NCI-H146 (cell line): ENCODE measurements at places on chromosomes 16 and 17.
A peak's percentile ranks its signal among the peaks of the same experiment; 100 is the strongest.

- DNase-seq, result no peak
These were observed 15.7 kb downstream of the ENDOV start for GRCh38 chr17:80430446-80431245.

GRCh38 chr16:282491-282890 lies 473 bp upstream of the PDIA2 start:
- no peak for DNase-seq

DNA sequence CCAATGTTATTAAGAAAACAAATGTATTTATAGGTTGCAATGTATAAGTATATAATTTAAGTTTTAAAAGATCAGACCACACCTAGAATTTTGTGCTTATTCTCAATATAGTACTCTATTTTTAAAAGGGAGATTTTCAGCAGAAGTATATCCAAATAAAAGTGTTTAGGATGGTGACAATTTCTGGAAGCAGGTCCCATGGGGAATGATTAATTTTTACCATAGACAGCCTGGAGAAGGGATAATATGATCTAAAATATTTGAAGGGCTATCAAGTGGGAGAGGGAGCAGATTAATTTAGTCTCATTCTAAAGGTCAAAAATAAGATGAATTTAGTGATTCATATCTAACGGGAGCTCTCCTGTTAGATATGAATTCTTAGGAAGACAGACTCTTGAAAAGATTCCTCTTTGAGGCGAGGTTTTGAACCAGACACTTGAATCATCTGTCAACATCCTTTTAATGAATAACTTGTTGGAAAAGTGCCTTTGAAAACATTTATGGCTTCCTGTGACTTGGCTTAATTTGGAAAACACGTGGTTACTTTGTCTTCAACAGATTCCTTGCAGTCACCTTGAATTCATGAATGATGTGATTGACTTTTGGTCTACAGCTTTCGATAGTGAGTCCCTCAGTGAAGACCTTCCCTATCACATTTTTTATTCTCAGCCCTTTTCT lies 29.3 kb upstream of the SMIM36 start:
- DNase-seq, result no peak

DNA sequence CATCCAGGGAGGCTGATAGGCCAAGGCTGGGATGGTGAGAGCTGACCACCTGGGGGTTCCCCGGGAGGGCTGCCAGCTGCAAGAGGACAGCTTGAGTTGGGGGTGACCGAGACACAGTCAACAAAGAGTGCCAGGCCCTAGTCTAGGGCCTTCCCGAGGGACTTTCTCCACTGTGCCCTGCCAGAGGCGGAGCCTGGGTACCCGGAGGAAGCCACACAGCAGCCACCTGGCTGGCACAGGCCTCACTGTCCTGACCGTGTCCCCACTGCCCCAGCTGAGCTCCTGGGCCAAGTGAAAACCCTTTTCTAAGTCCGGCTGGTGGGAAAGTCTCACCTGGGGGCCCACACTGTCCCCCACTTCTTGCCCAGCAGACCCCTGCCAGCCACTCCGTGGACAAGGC lies 71.9 kb upstream of the GSE1 start:
- no peak for DNase-seq

- no peak for DNase-seq
These were observed 21.5 kb upstream of the OSGIN1 start for GRCh38 chr16:83931556-83931955.

GRCh38 chr17:57823469-57824401 lies 26.1 kb downstream of the MRPS23 start:
- DNase-seq, result peak; percentile 82

DNA sequence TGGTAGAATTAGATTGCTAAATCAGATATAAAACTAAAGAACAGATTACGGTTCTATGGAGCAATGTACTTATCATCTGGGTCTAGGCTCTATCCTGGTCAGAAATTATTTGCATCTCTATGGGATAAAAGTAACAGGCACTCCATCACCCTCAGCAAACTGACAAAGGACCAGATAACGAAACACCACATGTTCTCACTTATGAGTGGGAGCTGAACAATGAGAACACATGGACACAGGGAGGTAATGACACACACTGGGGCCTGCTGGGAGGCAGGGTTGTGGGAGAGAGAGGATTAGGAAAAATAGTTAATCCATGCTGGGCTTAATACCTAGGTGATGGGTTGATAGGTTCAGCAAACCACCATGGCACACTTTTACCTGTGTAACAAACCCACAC lies 61.9 kb downstream of the MPHOSPH6 start:
- no peak for DNase-seq

GRCh38 chr17:27496005-27496404 lies 39.8 kb downstream of the KSR1 start:
- DNase-seq, result peak; percentile 16

DNA sequence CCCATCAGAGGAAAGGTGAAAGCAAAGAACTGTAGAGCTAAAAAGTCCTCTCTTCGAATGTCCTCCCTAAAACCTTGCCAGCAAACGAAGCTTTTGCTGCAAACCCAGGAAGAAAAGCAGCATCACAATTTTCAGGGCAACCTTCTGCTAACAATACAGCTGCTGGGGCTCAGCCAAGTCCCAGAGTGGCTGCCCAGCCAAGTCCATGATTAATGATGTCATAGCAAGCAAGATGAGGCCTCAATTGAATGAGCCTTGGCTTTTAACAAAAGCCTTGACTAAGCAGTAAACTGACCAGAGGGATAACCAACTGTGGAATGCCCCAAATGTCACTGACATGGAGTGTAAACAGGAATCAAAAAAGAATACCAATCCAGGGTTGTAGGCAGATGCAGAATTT lies 342.7 kb downstream of the PMP22 start:
- no peak for DNase-seq

DNA sequence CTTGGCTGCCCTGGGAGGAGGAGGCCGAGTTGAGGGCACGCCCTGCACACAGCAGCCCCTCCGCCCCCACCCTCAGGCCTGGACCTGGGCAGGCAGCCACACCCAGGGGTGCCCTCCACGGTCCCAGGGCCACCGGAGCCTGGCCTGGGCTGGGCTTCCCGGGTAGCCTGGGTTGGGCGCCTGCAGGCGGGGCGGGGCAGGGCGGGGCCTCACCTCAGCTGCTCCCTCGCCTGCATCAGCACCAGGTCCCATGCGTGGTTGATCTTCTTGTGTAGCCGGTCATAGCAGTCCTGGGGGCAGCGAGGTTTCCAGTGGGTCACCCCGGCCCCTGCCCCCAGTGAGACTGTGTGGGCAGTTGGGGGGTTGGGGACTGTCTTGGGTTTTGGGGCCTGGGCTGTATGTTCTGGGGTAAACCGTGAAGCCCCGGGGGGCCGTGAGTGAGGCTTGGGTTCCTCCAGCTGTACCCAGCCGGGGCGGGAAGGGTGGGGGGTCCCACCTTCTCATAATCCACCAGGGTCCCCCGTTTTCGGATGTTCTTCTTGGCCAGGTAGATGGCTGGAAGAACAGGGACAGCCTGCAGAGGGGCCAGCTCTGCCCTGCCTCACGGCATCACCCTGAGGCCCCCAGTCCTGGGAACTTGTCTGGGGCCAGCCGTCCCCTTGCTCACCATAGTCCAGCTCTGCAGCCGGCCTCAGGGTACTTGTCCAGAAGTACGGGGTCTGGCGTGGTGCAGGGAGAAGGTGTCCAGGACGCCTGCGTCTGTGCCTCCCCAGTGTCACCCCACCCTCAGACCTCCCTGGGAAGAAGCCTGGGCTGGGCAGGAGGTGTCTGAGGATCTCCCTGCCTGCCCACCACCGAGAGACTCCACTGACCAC lies 2.0 kb downstream of the RGS11 start:
- no peak for DNase-seq

DNA sequence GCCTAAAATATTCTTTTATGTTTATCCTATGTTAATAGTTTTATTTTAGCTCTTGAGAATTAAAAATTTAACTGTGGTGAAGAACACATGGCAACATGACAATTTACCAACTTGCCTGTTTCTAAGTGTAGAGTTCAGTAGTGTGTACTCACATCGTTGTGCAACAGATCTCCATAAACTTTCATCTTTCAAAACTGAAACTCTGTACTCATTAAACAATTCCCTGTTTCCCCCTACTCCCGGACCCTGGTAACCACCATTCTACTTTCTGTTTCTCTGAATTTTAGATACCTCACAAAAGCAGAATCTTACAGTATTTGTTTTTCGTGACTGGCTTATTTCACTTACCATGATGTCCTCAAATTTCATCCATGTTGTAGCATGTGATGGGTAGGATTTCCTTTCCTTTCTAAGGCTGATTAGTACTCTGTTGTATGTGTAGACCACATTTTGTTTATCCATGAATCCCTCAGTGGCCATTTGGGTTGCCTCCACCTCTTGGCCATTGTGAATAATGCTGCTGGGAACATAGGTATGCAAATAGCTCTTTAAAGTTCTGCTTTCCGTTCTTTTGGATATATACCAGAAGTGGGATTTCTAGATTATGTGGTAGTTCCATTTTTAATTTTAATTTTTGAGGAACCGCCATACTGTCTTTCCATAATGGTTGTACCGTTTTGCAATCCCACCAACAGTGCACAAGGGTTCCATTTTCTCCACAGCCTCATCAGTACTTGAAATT lies 17.4 kb downstream of the IST1 start:
- no peak for DNase-seq

- DNase-seq, result peak; percentile 93
These were observed 4.3 kb downstream of the THOC6 start for GRCh38 chr16:3027983-3028715.

GRCh38 chr17:79019632-79020584 lies 4.1 kb upstream of the C1QTNF1 start:
- DNase-seq, result peak; percentile 85

DNA sequence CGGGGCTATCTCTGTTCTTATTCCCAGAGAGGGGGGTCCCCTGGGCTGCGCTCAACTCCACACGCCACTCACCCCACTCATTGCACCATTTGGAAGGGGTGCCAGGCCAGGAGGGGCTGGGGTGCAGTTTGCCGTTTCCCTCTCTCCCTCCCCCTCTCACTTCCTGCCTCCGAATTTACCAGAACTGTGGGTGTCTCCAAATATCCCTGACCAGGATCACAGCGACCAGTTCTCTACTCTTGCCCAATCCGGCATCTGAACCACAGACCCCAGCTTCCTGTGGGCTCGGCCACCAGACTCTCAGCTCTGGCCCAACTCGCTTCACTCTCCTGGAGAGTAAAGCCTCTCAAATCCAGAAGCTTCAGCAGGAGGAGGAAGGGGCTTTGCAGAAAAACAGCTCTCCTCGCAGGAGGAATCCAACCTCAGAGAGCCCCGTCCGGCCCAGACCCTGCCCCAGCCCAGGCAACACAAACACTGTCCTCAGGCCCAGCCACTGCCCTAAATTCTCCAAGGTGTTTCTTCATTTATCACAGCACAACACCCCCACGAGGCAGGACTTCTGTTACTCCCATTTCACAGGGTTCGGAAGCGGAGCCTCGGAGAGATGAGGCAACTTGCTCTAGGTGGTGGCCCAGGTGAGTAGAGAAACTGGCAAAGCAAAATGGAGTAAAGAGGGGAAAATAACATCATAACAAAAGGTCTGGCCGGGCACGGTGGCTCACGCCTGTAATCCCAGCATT lies 423 bp upstream of the ASGR2 start:
- no peak for DNase-seq

GRCh38 chr17:46197530-46197929 lies 4.3 kb upstream of the KANSL1 start:
- DNase-seq, result no peak

DNA sequence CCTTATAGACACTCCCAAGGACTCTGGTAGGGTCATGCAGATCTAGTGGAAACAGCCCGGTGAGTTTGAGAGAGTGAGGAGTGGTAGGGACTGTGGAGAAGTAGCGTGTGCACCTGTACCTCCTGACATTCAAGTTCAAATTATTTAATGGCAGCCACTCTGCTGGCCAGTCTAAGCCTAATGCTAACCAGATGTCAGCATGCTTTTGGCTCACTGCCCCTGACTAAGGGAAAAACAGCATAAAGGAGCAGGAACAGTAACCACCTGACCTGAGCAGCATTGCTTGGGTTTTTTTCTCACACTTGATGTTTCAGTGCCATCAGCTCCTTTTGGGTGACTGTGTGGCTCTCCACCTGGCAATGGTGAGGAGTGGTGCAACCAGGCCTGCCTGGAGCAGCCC lies 23.8 kb upstream of the SLC12A3 start:
- DNase-seq, result no peak

DNA sequence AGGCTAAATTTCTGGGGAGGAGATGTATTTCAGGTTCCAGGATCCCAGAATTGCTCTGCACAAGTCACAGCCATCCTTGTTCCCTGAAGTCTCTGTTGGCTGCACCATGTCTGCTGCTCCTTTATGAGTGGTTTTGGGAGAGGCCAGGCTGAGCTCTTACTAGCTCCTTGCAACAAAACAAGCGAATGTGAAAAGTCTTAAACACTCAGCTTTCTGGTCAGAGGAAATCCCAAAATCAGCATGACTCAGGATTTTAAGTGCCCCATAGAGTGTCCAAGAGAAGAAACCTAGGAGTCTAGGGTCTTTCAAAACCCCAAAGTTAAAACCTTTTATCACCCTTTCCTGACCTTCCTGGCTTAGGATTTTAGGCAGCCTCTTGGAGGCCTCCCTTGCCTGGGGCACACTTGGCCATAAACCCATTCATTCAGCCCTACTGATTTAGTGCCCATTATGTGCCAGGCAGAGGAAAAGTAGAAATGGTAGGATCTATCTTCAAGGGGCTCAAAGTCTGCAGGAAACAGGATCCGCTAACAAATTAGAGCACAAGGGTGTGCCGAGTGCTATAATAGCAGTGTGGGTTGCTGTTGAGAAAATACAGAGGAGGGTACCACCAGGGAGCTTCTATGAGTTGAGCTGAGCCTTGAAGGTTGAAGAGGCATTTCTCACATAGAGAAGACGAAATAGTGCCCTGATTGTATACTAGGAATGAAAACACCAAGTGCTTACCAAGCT lies 36.9 kb downstream of the SOST start:
- DNase-seq, result no peak

GRCh38 chr17:80621997-80622357 lies 77.3 kb downstream of the RPTOR start:
- DNase-seq, result peak; percentile 34

GRCh38 chr17:78641243-78641642 lies 64.0 kb upstream of the DNAH17 start:
- DNase-seq, result no peak

DNA sequence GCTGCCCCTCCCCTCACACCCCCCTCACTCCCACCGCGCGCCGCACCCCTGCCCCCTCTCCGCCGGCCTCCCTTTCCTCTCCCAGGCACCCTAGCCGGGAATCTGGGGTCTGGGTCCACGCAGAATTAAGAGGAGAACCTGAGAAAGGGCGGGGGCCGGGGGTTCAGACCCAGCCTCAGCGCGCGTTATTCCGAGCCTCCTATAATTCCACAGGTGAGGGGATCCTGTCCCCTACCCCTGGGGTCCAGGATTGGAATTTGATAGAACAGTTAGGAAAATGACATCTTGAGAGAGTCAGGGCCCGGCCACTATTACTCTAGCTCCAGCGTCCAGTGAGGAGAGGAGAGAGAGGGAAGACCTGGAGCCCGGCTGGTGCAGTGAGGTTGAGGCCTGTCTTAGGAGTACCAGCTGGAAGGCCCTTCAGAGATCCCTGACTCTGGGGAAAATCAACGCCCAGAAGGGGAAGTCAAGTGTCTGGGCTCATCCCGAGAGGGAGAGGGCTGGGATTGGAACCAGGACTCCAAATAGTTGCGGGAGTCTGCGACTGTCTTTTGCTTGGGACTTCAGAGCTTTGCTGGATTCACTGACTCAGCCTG lies 17.3 kb downstream of the GRB7 start:
- no peak for DNase-seq
